ENCODE measurements at places on chromosomes 13 and 19. TPM values are rescaled to one million over a fixed set of nuclear protein-coding genes. Genes with fewer than 3 reads are reported as not detected.
A peak's percentile ranks its signal among the peaks of the same experiment; 100 is the strongest.

The ARHGAP33 gene
- 10.1 TPM for total RNA-seq

The LILRB1 gene
- total RNA-seq, result not detected

The S1PR4 gene
- not detected for total RNA-seq

The DAND5 gene
- total RNA-seq, result not detected

The CLEC4G gene
- total RNA-seq, result not detected

The ZNF549 gene
- total RNA-seq, result 9.0 TPM

The STARD13 gene
- 64.8 TPM for total RNA-seq

- no peak for DNase-seq
Measured at GRCh38 chr13:99417201-99418102, 83.8 kb upstream of the TM9SF2 start.

DNA sequence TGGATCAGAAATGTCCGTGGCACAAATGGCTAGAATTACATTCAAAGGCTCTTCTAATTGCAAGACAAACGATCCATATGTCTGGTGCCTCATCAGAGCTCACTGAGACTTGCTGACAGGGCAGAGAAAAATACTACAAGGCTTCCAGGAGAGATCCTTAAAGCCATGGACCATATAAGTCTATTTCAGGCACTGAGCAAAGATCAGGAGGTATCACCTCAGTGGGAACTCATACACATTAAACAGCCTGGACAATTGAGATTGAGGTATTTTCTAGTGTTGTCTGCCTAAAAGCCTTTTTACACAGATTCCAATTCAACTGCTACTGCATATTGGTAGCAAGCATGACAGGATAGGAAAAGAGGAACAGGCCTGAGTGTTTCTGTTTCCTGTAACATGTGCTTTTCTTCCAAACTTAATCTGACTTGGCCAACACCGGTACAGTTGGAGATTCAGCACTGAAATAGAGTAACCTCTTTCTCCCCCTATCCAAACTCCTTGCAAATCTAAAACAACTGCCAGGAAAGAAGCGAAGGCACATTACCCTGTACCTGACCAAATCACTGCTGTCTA is 65.9 kb downstream of the SERP2 start:
- no peak for DNase-seq

- DNase-seq, result no peak
Measured at GRCh38 chr19:18419699-18420460, 682 bp downstream of the SSBP4 start.

GRCh38 chr13:23979361-23980159 is 82.3 kb upstream of the C1QTNF9B start:
- peak; percentile 86 for DNase-seq

DNA sequence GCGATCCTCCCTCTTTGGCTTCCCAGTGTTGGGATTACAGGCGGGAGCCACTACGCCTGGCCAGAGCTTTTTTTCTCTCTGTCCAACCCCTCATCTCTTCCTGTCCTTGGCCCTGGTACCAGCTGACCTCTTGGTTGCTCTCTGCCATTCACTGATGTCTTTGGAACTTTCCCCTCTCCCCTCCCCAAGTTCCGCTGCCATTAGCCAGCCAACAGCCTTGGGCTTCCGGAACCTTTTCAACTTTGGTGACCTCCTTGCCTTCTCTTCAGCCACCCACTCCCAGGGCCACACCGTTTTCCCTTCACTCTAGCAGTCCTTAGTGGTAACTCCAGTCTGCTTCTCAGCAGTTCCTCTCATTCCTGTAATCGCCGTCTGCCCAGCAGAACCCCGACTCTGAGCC is 4.3 kb downstream of the WTIP start:
- DNase-seq, result no peak

- DNase-seq, result no peak
Measured at GRCh38 chr19:32866061-32866460, 3.5 kb downstream of the SLC7A9 start.

DNA sequence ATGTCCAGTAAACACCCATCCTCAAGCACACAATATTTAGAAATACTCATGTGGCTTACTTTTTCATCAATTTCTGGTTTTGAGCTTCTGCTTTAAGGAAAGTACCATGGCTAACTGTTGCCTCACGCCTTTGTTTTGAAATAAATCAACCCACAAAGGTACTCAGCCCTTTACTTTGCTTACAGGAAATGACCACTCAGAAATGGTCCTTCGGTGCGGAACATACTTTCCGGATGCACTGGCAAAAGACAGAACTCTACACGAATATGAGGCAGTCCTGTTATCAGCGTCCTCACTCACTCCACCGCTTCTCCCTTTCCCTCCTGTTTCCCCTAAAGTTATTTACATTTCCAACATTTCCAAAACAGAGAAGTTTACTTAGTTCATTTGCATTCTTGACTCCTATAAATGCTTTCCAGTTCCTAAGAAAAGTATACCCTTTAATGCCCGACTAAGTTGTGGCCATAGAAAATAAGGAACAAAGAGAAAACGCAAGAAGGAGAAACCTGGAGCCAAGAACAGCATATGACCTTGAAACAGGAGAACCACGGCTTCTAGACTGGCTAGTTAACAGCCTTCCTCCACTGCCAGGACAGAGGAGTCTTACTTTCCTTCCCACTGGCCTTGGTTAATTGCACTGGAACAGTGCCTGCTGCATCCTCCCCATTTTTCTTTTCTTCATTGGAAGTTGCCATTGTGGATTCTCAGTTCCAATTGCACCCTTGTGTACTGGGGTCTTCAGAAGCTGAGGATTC is 10.6 kb downstream of the FPR2 start:
- no peak for DNase-seq

DNA sequence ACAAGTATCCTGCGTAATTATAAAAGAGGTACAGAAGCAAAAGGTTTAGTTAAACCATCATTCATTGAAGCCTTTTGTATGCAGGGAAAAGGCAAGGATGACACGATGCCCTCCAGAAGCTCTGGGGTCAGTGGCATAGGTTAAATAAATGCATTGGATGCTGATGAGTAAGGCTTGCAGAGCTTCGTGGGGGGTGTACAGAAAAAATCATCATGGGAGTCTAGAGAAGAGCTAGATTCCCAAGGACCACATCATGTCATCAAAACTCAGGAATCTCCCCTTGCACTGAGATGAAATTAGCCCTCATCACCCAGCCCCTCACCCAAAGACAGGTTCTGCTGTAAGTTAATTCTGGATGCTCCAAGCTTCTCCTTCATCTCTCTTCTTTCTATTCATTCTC is 8.3 kb downstream of the FPR1 start:
- DNase-seq, result no peak

GRCh38 chr13:59280297-59280696 is 883.4 kb downstream of the DIAPH3 start:
- no peak for DNase-seq

DNA sequence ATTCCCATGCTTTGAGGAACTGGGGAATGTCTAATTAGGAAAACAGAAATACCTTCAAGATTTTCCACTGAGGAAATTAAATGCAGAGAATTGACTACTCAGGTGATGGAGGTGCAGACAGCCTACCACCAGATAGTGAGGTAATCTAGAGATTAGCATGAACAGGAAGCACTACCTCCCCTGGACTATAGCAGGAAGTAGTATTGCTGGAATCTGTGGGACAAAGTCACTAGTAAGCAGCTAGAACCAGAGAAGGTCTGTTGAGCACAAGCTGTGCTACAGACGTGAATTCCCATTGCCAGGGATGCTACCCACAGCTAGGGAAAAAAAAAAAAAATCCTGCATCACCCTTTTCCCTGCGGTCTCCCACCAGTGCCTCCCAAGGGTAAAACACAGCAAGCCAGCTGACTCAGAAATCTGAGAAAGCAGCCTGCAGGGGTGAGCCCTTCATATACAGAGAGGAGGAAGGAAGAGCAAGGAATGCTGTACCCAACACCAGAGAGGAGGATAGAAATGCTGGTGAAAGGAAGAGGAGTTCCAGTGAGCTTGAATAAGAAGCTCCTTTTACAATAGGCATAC is 10.2 kb downstream of the ENOX1 start:
- no peak for DNase-seq

GRCh38 chr13:39266426-39266825 is 228.2 kb downstream of the NHLRC3 start:
- no peak for DNase-seq
